ENCODE measurements at places on chromosomes 5 and 9.

GRCh38 chr5:107294669-107295068, 376.1 kb downstream of the EFNA5 start:
- DNase-seq: no peak

GRCh38 chr5:176167800-176168199, 70.4 kb upstream of the SIMC1 start:
- DNase-seq: no peak

DNA sequence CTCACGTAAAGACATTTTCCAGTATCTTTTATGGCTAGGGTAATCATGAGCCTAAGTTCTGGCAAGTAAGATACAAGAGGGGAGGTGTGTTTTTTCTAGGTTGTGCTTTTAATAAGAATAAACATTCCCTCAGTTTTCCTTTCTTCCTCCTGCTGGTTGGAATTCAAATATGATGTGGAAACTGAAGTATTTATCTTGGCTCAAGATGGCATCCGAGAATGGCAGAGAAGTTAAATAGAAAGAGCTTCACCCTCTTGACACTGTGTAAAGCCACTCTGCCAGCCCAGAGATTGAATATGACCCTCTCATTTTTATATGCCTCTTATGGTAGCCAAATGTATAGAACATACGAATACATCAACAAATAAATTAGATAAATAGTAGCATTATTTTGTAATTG, 438.4 kb downstream of the ISL1 start:
- no peak for DNase-seq

DNA sequence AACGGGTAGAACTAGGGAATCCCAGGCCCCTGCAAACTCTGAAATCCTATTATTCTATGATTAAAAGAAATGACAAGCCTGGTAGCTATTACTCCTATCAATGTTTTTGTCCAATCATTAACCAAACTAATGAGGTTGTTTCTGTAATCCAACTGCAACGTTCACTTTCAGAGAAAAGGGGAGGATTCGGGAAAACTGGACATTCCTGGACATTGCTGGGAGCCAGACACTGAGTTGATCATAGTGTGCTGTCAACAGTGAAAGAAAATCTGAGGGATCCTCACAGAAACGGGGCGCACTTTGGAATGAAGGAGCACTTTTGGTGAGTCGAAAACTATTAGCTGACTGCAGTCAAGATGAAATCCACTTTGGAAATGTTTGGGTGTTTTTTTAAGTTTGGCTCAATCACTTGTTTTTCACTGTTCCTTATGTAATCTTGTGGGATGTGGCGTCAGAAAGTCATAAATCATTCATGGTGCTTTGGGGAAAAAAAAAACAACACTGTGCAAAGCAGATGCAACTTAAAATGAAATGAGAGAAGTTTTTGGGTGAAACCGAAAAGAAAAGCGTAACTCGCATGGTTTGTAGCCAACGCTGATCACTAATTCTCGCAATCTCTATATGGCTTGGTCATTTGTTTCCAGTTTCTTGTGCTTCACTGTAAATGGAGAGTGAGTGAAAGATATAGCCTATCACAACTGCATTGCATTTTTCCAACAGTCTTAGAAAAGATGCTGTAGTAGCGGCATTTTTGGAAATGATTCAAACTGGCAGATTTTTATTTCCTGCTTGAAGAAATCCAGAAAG, 51.2 kb upstream of the ADRA1B start:
- no peak for DNase-seq

DNA sequence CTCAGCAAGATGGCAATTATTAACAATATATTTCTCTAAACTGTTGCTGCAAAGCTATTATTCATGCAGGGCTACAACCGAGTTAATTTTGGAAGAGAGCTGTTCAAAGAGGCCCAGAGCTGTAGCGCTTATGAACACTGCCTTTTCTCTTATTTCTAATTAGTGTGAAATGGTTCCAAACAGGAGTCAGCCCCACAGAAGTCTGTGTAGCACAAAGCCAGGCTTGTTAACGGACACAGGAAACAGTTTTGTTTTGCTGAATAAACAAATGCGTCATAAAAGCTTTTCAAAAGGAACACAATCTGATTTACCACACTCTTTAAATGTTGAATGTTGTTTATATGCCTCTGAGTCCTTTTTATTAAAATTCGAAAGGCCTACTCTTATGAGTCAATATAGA, 396.5 kb downstream of the ANXA1 start:
- DNase-seq: no peak

DNA sequence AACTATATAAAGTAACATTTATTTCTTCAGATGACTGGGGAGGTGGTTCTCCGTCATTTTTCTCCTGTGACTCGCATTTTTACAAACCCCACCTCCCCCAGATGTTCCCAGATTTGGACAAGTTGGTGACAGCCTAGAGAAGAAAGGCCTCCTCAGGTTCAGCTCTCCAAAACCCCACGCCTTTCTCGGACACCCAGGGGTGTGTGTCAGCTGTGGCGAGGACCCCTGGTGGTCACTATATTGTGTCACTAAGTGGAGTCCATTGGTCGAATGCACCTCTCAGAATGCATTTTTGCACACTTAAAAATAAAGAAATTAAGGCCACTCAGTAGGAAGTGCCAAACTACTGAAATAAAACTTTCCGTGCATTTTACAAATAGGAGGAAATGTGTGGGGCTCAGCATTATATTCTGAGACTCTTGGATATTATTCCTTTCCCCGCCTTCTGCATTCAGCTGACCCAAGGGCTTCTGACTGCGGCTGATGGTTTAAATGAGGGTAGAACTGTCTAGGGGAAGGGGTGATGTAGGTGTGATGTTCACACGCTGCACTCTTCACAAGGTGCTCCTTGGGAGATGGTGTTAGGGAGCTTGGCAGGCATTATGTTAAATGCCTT, 47.6 kb downstream of the ACO1 start:
- DNase-seq: peak; percentile 9

- no peak for DNase-seq
These were observed 32.4 kb upstream of the CEP120 start for GRCh38 chr5:123455640-123456039.

GRCh38 chr9:32503008-32503407, 23.0 kb downstream of the RIGI start:
- no peak for DNase-seq

GRCh38 chr9:15404171-15404570, 18.5 kb upstream of the SNAPC3 start:
- no peak for DNase-seq

GRCh38 chr9:116821633-116822229, 134.6 kb downstream of the TRIM32 start:
- no peak for DNase-seq

DNA sequence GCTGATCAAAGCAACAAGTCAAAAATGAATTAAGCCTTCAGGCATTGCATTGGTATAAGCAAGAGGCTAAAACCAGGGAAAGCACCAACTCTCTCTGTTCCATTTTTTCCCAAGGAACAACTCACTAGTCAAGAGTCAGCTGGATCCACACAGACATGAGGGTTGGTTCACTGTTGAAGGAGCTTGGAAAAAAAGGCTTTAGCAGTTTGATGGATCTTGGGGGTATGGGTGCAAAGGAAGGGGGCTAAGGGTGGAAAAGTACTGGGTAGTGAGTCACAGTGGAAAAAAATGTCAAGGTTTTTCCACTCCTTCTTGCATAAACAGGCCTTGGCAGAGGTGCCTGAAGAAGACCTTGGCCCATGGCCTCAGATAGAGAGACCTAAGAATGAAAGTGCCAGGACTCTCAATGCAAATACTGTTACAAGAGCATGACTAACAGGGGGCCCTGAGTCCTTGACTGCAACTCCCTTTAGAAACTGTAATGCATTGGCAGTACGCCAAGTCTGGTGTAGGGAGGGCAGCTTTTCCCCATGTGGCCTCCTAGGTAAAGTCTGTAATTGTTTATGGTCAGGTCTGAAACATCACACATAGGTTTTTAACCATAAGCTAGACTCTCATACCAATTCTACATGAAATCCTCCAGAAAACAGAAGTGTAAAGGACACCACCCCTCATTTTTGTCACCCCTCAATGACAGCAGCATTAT, 23.7 kb downstream of the ACTL7A start:
- no peak for DNase-seq

DNA sequence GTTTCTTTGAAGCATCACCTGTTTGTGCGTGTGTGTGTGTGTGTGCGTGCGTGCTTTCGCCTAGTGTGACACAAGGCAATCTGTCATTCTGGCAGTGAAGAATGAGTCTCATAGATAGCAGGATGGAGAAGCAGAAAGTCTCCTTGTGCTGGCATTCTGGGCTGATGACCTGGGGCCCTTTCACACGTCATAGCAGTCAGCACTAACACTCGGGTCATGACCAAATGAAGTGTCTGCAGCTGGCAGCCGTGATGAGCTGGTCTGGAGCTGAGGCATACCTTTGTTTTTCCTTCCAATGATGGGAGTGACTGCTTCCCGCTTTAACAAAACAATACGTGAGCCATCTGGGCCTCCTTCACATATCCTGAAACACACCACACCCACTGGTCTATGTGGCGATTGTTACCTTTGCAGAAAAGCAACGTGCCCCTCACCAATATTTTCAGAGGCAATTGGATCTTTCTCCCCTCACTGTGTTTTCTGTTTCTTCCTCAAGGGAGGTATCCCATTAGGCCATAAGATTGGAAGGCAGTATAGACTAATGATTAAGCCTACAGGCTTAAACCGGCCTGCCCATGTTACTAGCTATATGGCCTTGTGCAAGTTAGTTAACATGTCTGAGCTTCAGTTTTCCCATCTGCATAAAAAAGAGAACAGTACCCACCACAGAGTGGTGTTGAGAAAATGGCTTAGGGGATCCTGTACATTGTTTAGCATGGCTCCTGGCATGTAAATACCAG, 88.8 kb downstream of the SREK1 start:
- no peak for DNase-seq

DNA sequence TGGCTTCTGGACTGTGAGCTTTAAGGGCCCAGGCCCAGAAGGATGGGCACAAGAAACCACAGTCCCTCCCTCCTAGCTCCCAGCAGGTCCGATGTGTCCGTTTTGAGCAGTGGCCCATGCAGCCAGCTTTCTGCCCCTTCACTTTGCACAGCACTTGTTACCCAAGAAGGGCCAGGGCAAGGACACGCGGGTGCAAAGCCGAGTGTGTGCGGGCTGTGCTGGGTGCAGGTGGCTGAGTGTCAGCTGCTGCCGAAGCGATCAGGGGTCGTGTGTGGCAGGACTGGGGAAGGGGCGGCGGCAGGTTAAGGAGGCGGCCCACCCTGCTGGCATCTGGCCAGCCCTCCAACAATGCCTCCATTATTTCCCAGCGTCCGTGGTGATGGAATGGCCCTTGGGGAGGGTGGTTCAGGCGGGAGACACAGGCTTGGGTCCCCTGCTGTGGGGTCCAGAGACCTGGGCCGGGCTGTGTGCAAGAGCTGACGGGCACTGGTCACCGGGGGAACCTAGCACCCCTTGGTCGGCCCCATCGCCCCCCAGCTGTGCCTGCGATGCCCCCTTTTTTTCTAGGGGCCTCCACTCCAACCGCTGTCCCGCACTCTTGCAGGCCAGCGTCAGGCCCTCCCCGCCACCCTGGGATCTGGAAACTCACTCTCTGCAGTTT, 653 bp downstream of the LHX3 start:
- no peak for DNase-seq

DNA sequence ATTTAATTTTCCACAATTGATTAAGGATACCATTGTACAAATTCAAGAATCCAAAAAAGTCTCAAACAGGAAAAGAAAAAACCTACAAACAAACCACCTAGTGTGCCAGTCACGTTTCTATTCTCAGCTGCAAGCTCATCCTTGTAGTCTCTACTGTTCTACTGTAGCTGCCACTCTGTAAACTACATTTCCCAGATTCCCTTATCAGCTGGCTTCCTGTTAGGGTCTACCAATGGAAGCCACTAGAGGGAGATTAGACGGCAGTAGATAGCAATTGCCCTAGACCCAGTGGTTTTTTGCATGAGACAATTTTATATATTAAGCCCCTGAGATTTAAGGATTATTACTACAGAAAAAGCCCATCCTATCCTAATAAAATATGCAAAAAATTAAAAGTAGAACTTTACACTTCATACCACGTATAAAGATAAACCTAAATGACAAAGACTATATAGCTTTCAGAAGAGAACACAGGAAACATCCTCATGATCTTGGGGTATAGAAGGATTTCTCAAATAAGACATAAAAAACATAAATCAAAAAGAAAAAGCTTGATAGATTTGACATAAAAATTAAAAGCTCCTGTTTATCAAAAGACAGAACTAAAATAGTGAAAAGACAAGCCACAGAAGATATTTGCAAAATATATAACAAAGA, 37.4 kb downstream of the P4HA2 start:
- no peak for DNase-seq

GRCh38 chr5:146052780-146053179, 52.6 kb downstream of the PLAC8L1 start:
- DNase-seq: no peak

DNA sequence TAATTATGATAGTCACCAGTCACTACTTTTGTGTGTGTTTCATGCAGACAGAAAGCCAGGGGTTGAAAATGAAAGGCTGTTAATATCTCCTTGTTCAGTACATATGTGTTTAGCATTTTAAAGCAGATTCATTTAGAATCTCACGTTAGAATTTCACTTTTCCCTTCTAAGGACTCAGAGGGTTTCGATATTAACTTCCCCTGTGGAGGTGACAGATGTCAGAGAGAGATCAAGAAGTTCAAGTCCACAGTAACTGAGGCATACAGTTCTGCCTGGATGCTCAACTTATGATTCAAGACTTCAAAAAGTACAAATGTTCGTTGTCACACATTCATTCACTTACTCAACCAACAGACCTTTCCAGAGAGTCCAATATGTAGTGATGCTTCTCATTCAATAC, 251.1 kb downstream of the EBF1 start:
- DNase-seq: no peak

DNA sequence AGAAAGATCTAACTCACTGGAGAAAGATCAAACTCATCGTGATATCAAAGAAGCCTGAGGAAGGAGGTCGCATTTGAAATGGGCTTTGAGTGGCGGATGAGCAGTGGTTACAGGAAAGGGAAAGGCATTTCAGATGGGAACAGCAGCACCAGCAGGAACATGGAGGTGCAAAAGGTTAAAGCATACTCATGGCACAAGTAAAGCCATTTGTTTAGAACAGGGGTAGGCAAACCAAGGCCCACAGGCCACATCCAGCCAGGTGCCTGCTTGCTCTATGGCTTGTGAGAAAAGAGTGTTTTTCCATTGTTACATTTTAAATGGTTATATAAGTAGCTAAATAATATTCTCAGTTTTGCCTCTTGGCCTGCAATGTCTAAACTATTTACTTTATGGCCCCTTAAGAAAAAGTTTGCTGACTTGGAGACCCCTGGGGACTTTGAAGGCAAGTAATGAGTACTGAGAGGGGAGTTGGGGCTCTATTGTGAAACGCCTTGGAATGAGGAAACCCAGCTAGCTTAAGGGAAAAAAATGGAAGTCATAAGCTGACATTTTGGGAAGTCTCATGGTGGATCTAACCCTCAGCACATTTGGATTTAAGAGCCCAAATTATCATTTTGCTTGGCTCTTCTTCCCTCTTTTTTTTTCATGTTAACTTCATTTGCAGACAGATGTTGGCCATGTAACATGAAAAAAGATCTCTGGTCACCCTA, 211.1 kb downstream of the NR3C1 start:
- DNase-seq: no peak

DNA sequence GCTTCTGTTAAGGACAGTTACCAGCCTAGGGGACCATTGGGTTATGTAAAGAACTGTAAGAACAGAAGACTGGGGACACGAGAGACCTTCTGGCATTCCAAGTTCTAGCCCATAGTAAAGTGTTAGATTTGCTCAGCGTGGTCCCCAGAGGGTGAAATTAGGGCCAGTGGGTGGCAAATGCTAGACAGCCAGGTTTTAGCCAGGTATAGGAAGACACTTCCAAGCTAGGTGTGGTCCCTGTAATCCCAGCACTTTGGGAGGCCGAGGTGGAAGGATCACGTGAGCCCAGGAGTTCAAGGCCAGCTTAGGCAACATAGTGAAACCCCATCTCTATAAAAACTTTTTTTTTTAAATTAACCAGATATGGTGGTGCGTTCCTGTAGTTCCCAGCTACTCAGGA, 34.3 kb downstream of the ATPSCKMT start:
- no peak for DNase-seq
